ENCODE measurements at places on chromosomes 3 and 15.

DNA sequence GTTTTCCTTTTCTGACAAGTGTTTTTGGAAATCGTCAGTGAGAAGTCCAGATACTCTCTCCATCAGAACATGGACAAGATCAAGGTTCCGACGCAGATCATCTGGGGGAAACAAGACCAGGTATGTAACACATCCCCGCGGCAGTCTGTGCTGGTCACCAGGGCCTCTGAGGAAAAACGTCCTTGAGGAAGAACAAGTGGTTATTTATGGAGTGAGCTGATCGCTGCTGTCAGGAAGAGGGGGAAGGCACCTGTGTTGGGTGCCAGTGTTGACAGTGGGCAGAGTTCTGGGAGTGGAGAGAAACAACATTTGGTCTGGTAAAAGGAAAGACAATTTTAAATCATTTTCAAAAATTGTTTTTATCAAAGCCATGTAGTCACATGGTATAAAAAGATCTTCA is 20.7 kb upstream of the RPP14 start:
- no peak for DNase-seq

GRCh38 chr15:84782346-84782745 is 34.0 kb downstream of the ZNF592 start:
- DNase-seq, result no peak

GRCh38 chr15:80367094-80367493 is 37.1 kb upstream of the ARNT2 start:
- DNase-seq, result no peak

- no peak for DNase-seq
Measured at GRCh38 chr15:67188551-67189218, 65.8 kb downstream of the AAGAB start.

DNA sequence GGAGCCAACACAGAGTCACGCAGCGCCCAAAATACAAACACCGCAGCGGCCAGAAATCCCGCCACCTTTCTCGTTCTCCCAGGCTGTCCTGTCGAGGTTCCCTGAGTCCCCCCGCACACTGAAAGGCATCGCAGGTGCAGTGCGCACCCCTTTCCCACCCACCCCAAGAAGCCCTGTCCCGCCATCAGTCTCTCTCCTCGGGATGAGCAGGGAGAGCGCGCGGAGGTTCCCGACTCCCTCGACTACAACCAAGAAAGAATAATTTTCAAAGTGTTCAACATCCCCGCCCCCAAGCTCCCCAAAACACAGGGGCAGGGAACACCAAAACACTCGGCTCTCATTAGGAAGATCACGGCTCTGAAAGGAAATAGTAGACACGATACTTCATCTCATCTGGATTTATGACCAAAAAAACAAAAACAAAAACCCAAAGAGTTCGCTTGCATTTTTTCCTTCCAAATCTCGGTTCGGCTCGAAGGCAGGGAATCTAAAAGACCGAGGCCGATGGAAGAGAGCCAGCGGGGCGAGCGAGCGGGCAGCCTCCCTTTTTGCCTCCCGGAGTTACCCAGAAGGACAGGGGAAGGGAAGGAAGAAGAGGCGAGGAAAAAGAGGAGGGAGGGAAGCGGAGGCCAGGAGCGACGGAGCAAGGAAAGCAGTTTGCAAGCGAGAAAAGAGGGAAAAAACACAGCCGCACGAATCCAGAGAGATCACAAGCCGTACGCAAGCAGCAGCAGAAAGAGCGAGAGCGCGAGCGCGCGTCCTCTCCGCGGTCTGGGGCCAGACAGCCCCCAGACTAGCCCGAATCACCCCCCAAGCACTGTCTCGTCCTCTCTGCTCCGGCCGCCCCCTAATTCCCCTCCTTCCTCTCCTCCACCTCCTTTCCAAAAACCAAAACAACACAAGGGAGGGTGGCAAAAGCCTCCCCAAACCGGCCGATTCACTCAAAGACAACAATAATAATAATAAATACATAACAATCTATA is 808 bp downstream of the BCL6 start:
- DNase-seq, result no peak
